SJSA1 (cell line): ENCODE measurements at places on chromosomes 5 and 9. TPM values are rescaled to one million over a fixed set of nuclear protein-coding genes. Genes with fewer than 3 reads are reported as not detected.

CDO1 gene
- total RNA-seq = 6.8 TPM in 2 replicates

DNA sequence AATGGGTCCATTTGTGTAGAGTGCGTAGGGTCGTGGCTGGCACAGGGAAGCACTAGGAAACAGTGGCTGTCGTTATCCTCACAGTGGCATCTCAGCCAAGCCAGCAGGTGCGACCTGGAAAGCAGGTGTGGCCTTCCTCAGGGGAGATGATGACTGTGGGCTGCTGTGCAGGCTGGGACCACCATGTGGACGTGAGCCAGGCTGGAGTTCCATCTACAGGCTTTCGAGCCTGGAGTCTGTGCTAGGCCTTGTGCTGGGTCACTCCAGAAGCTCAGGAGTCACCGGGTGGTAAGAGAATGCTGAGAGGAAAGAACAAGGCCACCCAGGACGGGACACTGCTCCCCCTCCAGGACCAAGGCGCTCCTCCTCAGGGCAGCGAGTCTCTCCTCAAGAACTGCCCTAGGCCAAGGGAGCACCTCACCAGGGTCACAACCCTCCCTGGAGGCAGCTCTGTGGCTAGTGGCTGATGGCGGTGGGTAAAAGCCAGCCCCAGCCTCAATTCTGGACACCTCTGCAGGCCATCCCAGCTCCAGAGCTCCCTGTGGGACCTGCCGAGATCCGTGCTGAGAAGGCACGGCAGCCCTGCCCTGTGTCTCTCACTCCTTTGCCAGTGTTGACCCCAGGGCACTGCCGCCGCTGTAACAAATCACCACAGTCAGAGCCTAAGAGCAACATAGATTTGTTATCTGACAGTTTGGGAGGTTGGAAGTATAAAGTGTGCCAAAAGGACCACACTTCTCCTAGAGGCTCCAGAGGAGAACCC, 36.0 kb downstream of the WHRN start:
- no peak overlapping the region for H3K4me3 ChIP-seq
- H3K27ac ChIP-seq = no peak overlapping the region
- DNase-seq = no peak
- no peaks in the 10 kb centered on the region for H3K36me3 ChIP-seq
- no peaks in the 10 kb centered on the region for H3K27me3 ChIP-seq

MZB1 gene
- total RNA-seq = not detected in 2 replicates

PCDHA12 gene
- not detected in 2 replicates for total RNA-seq

DNA sequence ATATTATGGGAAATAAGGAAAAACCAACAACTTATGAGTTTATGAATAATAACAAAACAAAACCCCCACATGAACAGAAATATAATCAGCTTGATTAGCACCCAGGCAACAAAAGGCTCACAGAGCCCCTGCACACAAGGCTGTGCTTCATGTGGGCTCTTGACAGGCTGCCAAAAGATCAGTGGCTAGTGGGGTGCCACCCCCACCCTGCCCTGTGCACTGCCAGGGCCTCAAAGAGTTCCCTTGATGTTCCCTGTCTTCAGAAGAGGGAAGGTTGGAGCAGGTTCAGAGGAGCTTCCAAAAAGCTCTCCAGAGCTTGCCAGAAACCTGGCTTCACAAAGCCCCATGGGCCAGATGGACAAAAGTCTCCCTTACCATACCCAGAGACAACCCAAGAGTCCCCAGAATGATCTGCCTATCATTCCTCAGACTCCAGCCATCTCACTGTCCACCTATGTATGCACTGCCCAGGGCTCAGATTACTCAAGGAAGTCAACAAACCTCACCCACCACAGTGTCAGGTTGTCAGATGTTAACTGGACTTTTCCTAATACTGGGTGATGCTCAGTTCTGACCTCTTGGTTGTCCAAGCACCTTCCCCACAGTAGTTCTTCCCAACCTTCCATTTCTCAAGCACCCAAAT, 87.5 kb downstream of the SIL1 start:
- DNase-seq = no peak
- no peak overlapping the region for H3K27ac ChIP-seq
- no peaks in the 10 kb centered on the region for H3K4me1 ChIP-seq
- H3K4me3 ChIP-seq = no peak overlapping the region
- no peaks in the 10 kb centered on the region for H3K27me3 ChIP-seq
- no peaks in the 10 kb centered on the region for H3K36me3 ChIP-seq

GRCh38 chr5:60020457-60020856, 126.9 kb upstream of the PDE4D start:
- H3K27ac ChIP-seq = no peak overlapping the region
- DNase-seq = no peak
- H3K4me1 ChIP-seq = peaks cover 11% of the 10 kb centered on the region; the same call in 1 of the 2 replicates
- H3K27me3 ChIP-seq = no peaks in the 10 kb centered on the region; the same call in 1 of the 2 replicates
- H3K4me3 ChIP-seq = no peak overlapping the region

TAF11L5 gene
- total RNA-seq = not detected in 2 replicates

- H3K4me3 ChIP-seq = no peak overlapping the region
- no peaks in the 10 kb centered on the region for H3K27me3 ChIP-seq
- no peaks in the 10 kb centered on the region for H3K36me3 ChIP-seq
- no peaks in the 10 kb centered on the region for H3K4me1 ChIP-seq
Observed at GRCh38 chr9:23611869-23612268, 214.2 kb downstream of the ELAVL2 start.

NRARP gene
- 0.97 and 1.2 TPM in 2 replicates for total RNA-seq

POLE3 gene
- 72.3 and 84.7 TPM in 2 replicates for total RNA-seq

- no peak for DNase-seq
- no peaks in the 10 kb centered on the region for H3K27me3 ChIP-seq
- no peak overlapping the region for H3K4me3 ChIP-seq
- H3K4me1 ChIP-seq = no peaks in the 10 kb centered on the region
- no peak overlapping the region for H3K27ac ChIP-seq
- peaks cover 8% of the 10 kb centered on the region for H3K36me3 ChIP-seq
Observed at GRCh38 chr9:105511446-105511845, 46.5 kb upstream of the FKTN start.

DNA sequence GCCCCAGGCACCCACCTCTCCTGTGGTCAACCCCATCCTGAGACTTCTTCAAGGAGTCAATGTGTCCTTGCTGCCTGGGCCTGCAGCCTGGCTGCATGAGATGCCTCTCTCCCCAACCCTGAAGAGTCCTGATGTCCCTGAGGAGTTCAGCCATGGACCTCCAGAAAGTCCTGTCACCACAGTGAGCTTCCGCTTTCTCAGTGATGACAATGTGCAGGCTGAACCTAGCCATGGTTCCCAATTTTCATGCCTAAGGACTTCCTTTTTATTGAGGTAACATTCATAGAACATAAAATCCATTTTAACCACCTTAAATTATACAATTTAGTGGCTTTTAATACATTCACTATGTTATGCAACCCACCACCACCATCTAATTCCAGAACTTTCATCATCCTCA, 29.1 kb downstream of the DAP start:
- no peak overlapping the region for H3K4me3 ChIP-seq
- peaks cover 71% of the 10 kb centered on the region for H3K36me3 ChIP-seq
- peaks cover 27% of the 10 kb centered on the region for H3K4me1 ChIP-seq
- no peak overlapping the region for H3K27ac ChIP-seq
- no peaks in the 10 kb centered on the region for H3K27me3 ChIP-seq

DNA sequence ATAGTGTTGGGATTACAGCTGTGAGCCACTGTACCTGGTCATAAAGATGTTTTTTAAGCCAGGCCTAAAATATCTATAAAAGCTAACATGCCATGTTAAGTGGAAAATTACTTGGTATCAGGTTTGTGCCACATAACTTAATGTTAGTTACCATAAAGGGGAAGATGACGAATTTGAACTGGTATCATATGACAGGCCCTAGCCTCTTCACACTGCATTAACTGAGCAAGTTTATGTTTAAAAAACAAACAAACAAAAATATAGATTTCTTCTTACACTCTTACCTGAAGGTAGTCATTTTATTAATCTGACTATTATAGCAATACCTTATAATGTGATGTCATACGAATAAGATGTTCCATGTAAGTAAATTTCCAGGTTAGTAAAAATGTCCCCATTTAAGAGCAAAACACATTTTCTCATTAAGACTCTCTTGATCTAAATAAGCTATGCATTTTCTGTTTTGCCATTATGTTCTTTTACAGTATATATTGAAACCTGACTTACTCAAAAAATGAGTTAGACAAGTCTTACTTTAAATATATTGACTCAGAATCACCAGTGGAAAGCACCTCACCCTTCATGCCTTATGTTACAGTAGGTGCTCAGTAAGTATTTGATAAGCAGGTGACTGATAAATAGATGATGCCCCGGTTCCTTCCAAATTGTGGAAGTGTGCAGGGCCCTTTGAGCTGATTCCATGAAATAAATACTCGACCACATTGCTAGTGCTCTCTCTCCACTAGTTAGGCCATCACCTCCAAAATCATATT, 125.4 kb downstream of the CDC42SE2 start:
- no peaks in the 10 kb centered on the region; the same call in 1 of the 2 replicates for H3K4me1 ChIP-seq
- H3K4me3 ChIP-seq = no peak overlapping the region
- H3K36me3 ChIP-seq = peaks cover 35% of the 10 kb centered on the region
- no peaks in the 10 kb centered on the region for H3K27me3 ChIP-seq
- no peak overlapping the region for H3K27ac ChIP-seq

GAPT gene
- total RNA-seq = not detected in 2 replicates

DNA sequence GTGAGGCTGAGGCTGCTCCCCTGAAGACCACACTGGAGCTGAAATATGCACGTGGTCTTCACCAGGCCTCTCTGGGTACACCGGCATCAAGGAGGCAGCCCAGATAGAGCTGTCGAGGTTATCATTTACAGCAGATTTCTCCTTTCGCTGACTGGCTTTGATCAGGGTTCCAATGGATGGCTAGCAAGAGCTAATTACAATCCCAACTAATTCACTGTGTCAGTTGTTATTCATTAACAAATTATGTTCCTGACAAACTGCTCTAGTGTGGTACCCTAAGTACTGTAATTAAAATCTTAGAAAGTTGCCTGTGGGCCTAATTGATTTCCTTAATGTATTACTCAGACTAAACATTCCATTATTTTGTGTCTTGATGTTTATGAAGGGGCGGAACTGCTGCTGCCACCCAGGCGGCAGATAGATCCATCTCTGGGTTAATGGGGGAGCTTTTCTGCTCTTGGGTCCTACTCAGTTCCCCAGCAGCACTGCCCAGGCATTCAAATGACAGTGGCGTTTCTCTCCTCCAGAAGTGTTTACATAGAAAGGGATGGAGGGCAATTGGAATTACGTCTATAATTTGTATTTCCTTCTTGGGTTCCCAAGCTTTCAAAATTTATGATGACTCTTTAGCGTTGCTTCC, 71.7 kb upstream of the RAD23B start:
- peaks cover 50% of the 10 kb centered on the region for H3K4me1 ChIP-seq
- H3K27ac ChIP-seq = no peak overlapping the region
- H3K27me3 ChIP-seq = no peaks in the 10 kb centered on the region
- H3K4me3 ChIP-seq = no peak overlapping the region
- DNase-seq = no peak
- no peaks in the 10 kb centered on the region for H3K36me3 ChIP-seq

DNA sequence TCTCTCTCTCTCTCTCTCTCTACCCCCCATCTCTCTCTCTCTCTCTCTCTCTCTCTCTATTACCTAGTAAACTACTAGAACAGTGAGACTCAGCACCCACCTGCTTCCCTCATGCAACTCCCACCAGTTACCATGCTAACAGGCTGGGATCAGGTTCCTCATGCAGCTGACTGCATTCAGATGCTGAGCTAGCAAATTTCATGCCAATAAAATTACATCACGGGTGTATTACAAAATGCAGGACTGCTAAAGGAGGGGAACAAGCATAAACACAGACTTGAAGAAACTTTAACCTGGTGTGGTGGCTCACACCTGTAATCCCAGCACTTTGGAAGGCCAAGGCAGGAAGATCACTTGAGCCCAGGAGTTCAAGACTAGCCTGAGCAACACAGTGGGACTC, 76.0 kb downstream of the CEMIP2 start:
- H3K4me1 ChIP-seq = no peaks in the 10 kb centered on the region
- H3K36me3 ChIP-seq = peaks cover 19% of the 10 kb centered on the region; the same call in 1 of the 2 replicates
- H3K27me3 ChIP-seq = no peaks in the 10 kb centered on the region
- DNase-seq = no peak

PLEKHG4B gene
- 0.03 and 0.34 TPM in 2 replicates for total RNA-seq

- no peak overlapping the region for H3K4me3 ChIP-seq
- peaks cover 7% of the 10 kb centered on the region for H3K36me3 ChIP-seq
- H3K27me3 ChIP-seq = no peaks in the 10 kb centered on the region
- H3K4me1 ChIP-seq = peaks cover 29% of the 10 kb centered on the region
- no peak overlapping the region for H3K27ac ChIP-seq
- DNase-seq = no peak
Observed at GRCh38 chr5:131630963-131631350, 4.1 kb downstream of the RAPGEF6 start.

RNF38 gene
- 7.9 and 8.8 TPM in 2 replicates for total RNA-seq

CDH10 gene
- total RNA-seq = not detected in 2 replicates

DNA sequence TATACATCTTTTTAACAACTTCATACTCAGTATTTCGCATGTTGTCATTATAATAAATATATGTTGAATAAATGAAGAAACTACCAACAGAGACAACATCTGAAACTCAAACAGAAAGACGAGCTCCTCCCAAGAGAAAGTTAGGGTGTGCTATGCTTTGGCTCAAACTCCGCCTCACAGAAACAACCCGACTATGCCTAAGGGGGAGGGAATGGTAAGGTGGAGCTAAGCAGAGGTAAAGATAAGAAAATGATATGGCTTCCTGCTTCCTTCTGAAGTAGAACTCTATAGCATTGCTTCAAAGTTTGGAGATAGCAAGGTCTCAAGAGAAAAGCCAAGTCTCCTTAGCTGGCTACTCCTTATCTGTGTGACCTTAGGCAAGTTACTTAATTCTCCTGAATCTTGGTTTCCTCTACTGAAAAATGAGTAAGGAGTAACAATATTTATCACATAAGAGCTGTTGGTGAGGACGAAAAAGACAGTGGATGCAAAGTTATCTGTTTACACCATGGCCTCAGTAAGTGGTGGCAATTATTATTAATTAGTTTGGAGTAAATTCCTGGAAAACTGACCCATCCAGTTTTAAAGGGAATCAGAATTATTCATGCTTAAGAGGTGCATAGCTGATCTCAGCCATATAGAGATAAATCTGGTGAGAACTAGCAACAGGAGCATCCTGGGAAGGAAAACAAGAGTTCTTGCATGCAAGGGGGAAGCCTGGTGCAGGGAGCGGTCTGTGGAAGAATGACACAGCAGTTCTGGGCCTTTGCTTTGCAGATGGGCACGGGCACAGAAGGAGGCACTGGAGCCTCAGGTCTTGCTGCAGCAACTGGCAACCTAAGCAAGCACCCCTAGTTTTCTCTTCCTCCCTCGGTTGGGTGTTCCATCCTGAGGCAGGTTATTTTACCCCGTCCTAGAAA, 73.3 kb downstream of the GLIS3 start:
- no peak overlapping the region for H3K4me3 ChIP-seq
- no peaks in the 10 kb centered on the region for H3K27me3 ChIP-seq
- peaks cover 17% of the 10 kb centered on the region for H3K4me1 ChIP-seq
- H3K36me3 ChIP-seq = no peaks in the 10 kb centered on the region
- DNase-seq = no peak
- peak overlapping the region; percentile 83; the same call in 1 of the 2 replicates for H3K27ac ChIP-seq
